ENCODE measurements at places on chromosomes 1 and 21.
A peak's percentile ranks its signal among the peaks of the same experiment; 100 is the strongest.

GRCh38 chr1:56515898-56516538 is 63.3 kb downstream of the PLPP3 start:
- no peak for DNase-seq

- no peak for DNase-seq
These were observed 45.4 kb upstream of the USP1 start for GRCh38 chr1:62391369-62391971.

DNA sequence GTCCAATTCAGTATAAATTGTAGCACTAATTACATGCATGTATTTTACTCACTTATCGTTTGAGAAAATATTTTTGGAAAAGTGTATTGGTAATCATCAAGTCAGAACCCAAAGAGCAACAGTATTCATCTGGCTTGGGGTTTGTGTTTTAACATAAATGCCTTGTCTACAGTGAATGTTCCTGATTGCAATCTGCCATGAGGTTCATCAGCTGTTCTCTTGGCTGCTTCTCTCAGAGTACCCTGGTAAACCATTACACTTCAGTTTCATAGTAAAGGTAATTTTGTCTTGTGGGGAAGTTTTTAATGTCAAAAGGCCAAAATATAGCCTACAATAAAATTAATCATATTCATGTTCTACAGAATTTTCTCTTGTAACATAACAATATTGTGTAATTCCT is 150.3 kb downstream of the IFI44 start:
- DNase-seq = no peak

- no peak for DNase-seq
These were observed 87.3 kb downstream of the KCNJ6 start for GRCh38 chr21:37828991-37829390.

GRCh38 chr1:93042187-93043056 is 36.7 kb upstream of the MTF2 start:
- DNase-seq = no peak

DNA sequence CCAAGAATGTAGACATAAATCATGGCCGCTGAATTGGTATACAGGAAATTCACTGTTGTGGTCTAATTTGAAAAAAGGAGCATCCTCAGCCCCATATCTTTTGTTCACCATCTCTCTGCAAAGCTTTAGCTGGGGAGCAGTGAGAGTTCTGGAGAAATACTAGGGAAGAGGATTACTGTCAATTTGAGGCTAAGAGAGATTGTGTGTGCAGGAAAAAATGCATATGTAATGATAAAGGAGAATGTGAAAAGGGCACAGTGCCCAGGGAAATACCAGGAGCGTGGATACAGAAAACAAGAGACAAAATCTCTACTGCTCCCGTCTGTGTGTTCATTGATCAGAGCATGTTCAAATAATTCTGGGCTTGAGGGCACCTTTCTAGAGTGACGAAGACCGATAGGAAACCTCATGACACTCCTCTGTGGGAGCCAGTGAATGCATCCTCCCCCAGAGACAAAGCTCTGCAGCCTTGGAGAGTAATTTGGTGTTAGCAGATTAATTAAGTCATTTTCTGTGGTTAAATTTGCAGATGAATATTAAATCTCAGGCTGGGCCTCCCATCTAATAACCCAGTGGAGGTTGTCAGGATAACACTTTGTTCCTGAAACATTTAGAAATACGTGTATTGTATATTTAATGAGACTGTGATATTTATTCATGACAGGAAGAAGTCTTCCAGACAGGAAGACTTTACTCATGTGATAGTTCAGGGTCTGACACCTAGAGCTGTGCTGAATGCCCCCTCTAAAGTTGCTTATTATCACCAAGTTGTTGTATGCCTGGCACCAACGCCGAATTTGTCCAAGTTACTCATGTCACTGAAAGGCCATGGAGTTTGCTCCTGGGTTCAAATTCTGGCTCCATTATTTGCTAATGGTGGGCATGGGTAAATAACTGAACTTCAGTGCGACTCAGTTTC is 287.3 kb upstream of the SGIP1 start:
- no peak for DNase-seq

DNA sequence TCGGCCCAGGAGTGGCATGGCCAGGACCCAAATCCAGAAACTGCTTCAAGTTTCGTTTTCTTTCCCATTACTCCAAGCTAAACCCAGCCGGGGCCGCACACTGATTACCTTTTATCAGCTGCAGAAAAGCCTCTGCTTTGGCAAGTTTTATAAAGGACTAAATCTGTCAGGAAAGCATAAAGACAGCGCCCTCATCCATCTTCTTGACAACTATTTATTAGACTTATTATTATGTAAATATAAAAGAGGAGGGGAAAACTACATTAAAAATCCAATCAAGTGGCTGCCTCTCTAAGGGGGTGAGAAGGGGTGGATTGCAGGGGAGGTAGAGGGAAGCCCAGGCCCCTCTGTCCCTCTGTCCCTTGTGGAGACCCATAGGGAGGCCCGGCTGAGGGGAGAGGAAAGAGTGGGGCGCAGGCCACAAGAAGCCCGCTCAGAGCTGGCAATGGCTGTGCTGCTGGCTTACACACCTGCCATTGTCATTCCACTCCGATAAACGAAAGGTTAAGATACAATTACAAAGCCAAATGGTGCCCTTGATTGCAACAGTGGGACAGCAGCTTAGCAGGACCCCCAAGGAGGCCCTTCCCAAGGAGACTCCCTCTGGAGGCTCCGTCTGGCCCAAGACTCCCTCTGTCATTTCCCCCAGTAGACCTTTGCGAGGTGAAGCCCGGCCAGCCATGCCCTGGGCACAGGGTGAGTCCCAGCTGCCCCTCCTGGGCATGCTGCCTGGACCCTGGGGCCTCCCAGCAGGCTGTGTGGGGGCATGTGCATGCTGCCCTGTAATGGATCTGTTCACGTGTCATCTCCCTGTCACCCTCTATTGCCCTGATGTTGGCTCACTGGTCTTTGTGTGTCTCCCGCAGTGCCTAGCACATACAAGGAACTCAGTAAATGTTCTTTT is 45.4 kb downstream of the KCND3 start:
- no peak for DNase-seq

DNA sequence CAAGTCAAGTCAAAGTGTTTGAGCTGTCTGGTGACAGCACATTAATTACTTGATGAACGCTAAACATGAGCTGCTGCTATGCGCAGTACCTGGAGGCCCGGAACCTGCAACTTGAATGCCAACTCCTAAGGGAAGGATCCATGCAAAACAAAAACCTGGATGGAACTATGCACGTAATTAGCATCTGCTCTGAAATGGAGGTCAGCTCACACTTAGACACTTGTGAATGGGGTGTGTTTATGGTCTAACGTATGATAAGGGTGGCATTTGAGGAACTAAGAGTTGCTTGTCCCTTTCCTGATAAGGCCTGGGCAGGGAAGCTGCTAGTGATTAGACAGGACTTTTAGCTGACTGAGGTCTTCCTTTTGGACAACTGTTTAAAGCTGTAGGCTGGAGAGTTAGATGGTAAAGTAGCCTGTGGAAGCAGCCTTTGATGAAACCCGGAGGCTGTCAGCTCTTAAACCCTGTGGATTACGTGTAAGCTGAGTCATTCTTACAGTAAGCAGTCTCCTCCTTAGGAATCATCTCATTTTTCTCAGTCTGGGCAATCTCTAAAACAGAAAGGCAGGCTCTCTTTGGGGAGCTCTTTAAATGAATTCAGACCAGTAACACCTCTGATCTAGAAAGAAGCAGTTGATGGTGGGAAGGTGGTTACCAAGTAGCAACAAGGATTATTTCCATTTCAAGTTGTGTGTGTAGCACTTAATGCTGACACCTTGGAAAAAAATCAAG is 6.8 kb downstream of the TENT5C start:
- no peak for DNase-seq

GRCh38 chr1:45331436-45332345 is 5.0 kb downstream of the HPDL start:
- DNase-seq = no peak

- peak; percentile 48 for DNase-seq
These were observed 7.8 kb upstream of the CHI3L2 start for GRCh38 chr1:111219557-111220286.

DNA sequence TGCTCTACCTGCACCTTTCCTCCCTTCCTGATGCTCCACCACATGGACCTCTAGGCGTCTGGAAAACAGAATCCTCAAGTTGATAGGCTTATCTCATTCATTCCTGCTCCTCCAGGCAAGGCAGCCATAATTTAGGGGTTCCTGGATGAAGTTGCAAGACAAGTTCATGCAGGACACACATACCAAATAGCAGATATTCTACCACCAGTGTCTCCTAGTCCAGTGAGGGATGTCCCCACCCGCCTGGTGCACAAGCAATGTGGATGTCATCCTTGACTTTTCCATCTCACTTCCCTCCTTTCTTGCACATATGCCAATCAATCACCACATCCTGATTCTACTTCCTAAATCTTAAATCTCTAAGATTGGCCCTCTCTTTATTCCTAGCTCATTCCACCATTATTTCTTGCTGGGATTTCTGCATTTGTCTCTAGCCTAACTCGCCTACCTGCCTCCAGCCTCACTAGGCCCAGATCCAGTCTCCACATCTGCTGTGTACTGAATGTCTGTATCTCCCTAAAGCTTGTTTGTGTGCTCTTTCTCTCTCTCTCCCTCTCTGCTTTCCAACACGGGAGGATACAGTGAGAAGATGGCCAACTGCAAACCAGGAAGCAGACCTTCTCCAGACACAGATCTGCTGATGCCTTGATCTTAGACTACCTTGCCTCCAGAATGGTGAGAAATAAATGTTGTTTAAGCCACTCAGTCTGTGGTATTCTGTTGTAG is 40.5 kb downstream of the CD34 start:
- DNase-seq = no peak

DNA sequence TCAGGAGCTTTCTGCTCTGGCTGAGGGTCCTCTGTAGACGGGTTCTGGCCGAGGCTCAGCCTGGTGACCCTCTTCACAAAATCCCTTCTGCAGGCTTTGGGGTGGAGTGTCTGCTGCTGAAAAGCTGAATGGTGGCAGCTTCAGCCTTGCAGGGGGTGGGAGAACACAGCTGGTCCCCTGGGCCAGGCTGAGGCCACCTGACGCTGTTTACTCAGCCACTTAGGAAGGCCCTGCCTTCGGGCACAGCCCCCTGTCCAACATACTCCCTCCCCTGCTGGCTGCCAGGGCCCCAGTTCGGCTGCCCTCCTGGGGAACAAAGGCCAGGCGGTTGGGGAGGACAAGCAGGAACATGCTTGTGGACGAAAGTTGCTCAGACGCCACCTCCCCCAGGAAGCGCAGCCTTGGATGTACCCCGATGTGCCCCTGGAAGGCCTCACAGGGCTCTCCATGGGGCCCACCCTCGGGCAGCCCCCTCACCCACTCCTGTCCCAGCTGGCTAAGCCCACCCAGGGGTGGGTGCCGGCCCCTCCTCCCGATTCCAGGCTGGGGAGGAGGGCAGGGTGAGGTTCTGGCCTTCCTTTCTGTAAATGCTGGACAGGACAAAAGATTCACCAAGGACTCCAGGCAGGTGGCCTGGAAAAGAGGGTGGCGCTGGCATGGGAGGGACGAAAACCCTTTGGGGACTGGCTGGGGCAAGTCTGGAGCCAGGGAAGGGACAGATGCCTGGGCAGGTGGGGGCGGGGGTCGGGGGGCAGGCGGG is at the start of gene ANKRD65:
ANKRD65 (minus strand) TSS at position 130 of the 760 bp plus-strand sequence. CDS start 271 bp downstream, outside the sequence.
- no peak for DNase-seq

DNA sequence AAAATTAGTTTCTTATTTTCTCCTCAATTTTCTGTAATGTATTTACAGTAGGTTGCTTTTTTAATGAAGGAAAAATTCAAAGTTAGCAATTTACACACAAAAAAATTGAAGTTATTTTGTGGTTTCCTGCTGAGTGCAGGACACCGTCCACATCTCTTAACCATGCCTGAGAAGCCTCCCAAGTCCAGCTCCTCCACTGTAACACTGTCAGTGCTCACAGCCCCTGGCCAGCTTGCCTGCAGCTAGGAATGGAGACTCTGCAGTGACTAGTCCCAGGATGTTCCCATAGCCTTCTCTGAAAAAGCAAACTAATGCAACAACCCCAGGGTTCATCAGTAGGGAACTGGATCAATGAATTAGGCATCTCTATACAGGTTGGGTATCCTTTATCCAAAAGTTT is 3.5 kb downstream of the A3GALT2 start:
- DNase-seq = no peak

- DNase-seq = no peak
These were observed 55.2 kb downstream of the S100B start for GRCh38 chr21:46549650-46550049.

DNA sequence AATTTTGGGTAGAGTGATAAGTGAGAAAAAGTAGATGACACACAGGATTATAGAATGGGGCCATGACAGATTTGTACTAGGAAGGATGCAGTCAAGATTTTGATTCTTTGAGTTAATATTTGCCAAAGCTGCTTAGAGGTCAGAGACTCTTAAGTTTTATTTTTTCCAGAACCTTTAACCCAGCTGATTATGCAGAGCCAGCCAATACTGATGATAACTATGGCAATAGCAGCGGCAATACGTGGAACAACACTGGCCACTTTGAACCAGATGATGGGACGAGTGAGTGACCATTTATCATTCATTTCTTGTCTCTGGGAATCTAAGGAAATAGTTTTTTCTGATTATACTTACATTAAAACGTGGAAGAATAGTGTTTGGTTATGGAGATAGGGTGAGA is 16.1 kb downstream of the UBAP2L start:
- DNase-seq = no peak

DNA sequence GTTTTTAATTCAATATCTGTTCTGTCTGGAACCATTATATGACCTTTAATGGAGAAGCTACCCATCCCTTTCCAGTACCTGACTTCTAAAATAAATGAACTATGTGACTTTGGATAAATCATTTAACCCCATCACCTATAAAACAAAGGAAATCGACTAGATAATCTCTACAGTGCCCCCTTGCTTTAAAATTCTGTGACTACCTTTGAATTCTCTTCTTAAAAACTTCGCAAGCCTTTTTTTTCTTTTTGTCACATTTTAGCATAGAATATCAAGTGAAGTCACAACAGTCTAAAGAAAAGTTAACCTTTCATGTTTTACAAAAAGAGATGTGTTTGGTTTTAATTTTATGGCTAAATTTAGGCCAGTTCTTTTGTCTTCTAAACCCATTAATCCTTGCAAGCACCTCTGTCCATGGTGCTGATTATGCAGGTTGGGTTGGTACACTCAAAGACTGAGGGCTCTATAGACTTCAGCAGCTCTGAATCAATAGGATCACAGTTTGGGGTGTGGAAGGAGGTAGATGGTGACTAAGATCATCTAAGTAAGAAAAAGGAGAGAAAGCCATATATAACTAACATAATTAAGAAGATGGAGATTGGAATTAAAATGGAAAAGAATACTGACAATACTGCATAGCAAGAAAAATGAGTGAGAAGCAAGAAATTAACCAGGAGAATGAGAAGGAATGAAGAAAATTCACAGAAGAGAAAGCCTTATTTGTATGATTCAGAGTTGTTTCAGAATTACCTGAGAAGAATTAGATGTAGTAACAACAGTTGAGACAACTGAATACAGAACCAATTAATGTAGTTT is 59.2 kb downstream of the TBX15 start:
- DNase-seq = no peak

DNA sequence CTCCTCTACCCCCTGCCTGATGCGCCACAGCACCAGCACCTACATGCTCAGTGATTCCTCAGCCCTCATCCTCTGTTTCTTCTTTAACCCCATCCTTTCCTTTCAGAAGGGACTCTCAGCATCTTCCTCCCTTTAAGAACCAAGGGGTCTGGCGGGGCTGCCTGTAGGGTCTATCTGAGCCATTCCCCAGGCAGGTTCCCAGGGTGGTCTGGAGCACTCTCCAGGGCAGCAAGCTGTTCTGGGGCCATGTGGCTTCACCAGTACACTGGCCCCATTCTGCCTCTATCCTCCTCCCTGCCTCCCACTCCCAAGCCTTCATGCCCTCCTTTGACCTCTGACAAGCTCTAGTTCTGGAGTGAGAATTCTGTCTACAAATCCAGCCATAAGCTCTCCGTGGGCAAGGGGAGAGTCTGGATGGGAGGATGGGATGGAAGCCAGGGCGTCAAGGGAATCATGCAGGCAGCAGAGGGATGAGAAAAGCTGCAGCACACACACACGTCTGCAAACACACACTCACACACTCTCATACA is 10.4 kb downstream of the BATF3 start:
- DNase-seq = no peak

All from SIG-M5 (cell line).